ENCODE measurements at places on chromosomes 13 and 19.

DNA sequence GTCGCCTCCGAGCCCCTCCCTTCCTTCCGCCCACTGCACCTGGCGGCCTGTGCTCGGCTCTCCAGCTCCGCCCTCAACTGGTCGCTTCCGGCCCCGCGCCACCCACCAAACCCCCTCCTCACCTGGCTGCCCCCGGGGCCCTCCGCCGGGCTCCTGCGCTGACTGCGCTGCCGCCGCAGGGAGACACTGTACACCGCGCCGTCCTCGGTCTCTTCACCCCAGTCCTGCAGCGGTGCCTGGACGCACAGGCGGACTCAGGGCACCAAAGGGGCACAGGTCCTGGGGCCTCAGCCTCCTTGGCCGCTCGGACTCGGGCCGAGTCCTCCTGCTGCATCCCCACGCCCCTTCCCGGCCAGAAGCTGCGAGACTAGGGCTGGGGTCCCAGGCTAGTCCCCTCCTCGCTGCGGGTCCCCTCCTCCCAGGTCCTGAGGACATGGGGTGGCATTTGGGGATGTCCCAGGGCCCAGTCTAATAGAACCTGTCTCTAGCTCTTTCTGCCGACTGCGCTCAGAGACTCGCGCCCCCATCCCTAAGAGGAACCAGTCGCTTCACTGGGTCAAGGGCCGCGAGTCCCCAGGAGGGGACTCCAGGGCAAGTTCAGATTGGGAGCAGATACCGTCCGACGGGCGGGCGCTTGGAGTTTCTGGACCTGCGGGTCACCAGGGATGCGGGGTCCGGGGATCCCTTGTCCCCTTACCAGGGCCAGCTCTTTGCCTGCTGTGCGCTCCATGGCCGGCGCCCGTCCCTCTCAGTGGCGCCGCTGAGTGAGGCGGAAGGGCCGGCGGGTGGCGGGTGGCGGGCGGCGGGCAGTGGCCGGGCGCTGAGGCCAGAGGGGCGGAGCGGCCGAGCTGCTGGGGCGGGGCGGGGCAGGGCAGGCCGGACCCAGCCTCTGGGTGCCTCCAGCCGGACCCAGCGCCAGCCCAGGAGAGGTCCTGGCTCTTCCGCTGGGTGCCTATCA lies at the start of gene RGL3:
Gene RGL3, minus strand, starts transcription at position 766 of the 958 bp plus-strand sequence. Its CDS starts 36 bp downstream, at position 730.
- H3K36me3 ChIP-seq = peaks cover 3% of the 10 kb centered on the region
- peaks cover 63% of the 10 kb centered on the region for H3K27me3 ChIP-seq
- DNase-seq = no peak
- peaks cover 30% of the 10 kb centered on the region for H3K4me1 ChIP-seq

GRCh38 chr19:14058182-14059092 lies 3.4 kb downstream of the PALM3 start:
- no peak for DNase-seq
- no peak overlapping the region for H3K27ac ChIP-seq
- peaks cover 5% of the 10 kb centered on the region for H3K36me3 ChIP-seq
- peaks cover 25% of the 10 kb centered on the region for H3K27me3 ChIP-seq
- peak overlapping the region; percentile 77 for H3K4me3 ChIP-seq

GRCh38 chr13:22926748-22927400 lies 253.9 kb upstream of the SGCG start:
- DNase-seq = no peak
- no peak overlapping the region for H3K27ac ChIP-seq
- no peaks in the 10 kb centered on the region for H3K36me3 ChIP-seq
- peaks cover 24% of the 10 kb centered on the region for H3K27me3 ChIP-seq
- no peaks in the 10 kb centered on the region for H3K4me1 ChIP-seq
- H3K4me3 ChIP-seq = no peak overlapping the region

GRCh38 chr13:37106642-37107041 lies 1.2 kb upstream of the CSNK1A1L start:
- H3K4me3 ChIP-seq = no peak overlapping the region
- DNase-seq = no peak
- H3K27me3 ChIP-seq = peaks cover 21% of the 10 kb centered on the region

- peaks cover 54% of the 10 kb centered on the region for H3K4me1 ChIP-seq
- H3K27ac ChIP-seq = peak overlapping the region; percentile 98
- peaks cover 25% of the 10 kb centered on the region for H3K36me3 ChIP-seq
- peak overlapping the region; percentile 95 for H3K4me3 ChIP-seq
- no peaks in the 10 kb centered on the region for H3K27me3 ChIP-seq
Measured at GRCh38 chr19:45442778-45443461, 19.2 kb upstream of the ERCC1 start.

GRCh38 chr19:14177496-14178074 lies 28.4 kb downstream of the ADGRL1 start:
- no peak for DNase-seq
- H3K27ac ChIP-seq = peak overlapping the region; percentile 29
- H3K4me3 ChIP-seq = no peak overlapping the region
- peaks cover 8% of the 10 kb centered on the region for H3K4me1 ChIP-seq

DNA sequence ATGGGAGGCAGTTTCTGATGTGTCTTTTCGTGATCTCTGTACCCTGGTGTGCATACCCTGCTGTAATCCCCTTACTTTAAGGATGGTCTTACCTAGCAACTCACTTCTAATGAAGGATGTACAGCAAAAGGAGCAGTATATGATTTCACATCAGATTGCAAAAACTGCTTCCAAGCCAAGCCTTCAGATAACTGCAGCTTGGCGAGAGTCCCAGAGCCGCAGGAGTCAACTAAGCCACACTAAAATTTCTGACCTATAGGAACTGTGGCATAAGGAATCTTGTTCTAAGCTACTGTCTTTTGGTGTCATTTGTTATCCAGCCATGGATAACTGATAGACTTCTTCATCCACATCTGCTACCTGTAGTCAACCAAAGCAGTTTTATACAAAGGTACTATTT lies 496.7 kb downstream of the GPC6 start:
- no peaks in the 10 kb centered on the region for H3K27me3 ChIP-seq
- H3K4me1 ChIP-seq = peaks cover 9% of the 10 kb centered on the region
- H3K36me3 ChIP-seq = no peaks in the 10 kb centered on the region
- H3K4me3 ChIP-seq = no peak overlapping the region
- DNase-seq = no peak
- no peak overlapping the region for H3K27ac ChIP-seq

- H3K27me3 ChIP-seq = no peaks in the 10 kb centered on the region
- no peak overlapping the region for H3K27ac ChIP-seq
- H3K36me3 ChIP-seq = no peaks in the 10 kb centered on the region
Measured at GRCh38 chr13:71828564-71828963, 38.4 kb downstream of the DACH1 start.

GRCh38 chr13:51559946-51560735 lies 24.1 kb upstream of the WDFY2 start:
- no peak overlapping the region for H3K27ac ChIP-seq
- DNase-seq = no peak
- H3K36me3 ChIP-seq = no peaks in the 10 kb centered on the region

GRCh38 chr19:36488846-36489117 lies 579 bp downstream of the ZNF566 start:
- H3K27ac ChIP-seq = peak overlapping the region; percentile 97
- H3K4me1 ChIP-seq = peaks cover 27% of the 10 kb centered on the region
- peak overlapping the region; percentile 91 for H3K4me3 ChIP-seq
- no peaks in the 10 kb centered on the region for H3K27me3 ChIP-seq

GRCh38 chr13:36718686-36719085 lies 44.9 kb downstream of the SERTM1 start:
- no peak overlapping the region for H3K4me3 ChIP-seq
- no peaks in the 10 kb centered on the region for H3K36me3 ChIP-seq
- no peak overlapping the region for H3K27ac ChIP-seq
- no peaks in the 10 kb centered on the region for H3K4me1 ChIP-seq
- DNase-seq = no peak

DNA sequence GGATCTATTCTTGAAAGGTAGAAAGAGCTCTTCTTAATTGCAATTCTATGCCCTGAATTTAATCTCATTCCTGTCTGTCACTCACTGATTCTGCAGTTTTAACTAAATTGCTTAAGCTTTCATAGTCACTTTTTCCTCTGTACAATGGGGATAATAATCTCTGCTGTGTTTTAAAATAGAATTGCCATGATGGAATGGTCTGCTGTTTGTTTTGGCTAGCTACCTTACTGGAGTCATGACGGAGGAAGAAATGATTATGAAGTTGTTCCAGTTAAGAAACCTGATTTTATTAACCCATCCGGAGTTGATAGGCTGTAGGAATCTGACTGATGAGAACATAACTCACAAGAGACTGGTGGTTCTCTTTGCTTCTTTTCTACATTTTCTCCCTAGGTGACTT lies 54.9 kb upstream of the ITM2B start:
- no peak overlapping the region for H3K4me3 ChIP-seq
- no peak for DNase-seq
- no peaks in the 10 kb centered on the region for H3K36me3 ChIP-seq
- no peaks in the 10 kb centered on the region for H3K4me1 ChIP-seq
- no peak overlapping the region for H3K27ac ChIP-seq
- no peaks in the 10 kb centered on the region for H3K27me3 ChIP-seq

DNA sequence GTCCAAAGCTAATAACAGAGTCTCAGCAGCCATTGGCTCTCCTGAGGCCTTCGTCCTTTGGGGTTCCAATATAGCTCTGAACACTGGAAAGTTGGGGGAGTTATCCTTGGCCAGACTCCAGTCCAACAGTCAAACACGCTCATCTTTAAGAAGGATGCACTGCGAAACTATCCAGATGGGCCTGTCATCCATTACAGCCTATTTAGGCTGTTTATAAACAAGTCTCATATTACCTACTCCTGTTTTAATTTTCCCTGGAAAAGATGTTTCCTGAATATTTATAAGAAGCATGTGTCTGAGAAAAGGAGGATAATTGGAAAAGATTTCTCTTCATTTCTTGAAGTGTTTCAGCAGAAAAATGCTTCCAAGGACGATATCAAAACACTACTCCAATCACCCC lies 170.7 kb downstream of the DCT start:
- no peaks in the 10 kb centered on the region for H3K36me3 ChIP-seq
- H3K27ac ChIP-seq = no peak overlapping the region
- H3K27me3 ChIP-seq = no peaks in the 10 kb centered on the region
- DNase-seq = no peak

GRCh38 chr19:1672038-1672768 lies 19.8 kb upstream of the TCF3 start:
- H3K27ac ChIP-seq = no peak overlapping the region
- H3K4me1 ChIP-seq = peaks cover 3% of the 10 kb centered on the region
- DNase-seq = peak; percentile 48
- no peak overlapping the region for H3K4me3 ChIP-seq

- no peak for DNase-seq
- peak overlapping the region; percentile 88 for H3K4me3 ChIP-seq
- peaks cover 17% of the 10 kb centered on the region for H3K4me1 ChIP-seq
- peaks cover 13% of the 10 kb centered on the region for H3K36me3 ChIP-seq
Measured at GRCh38 chr19:52963247-52963618, 552 bp upstream of the ZNF816 start.

DNA sequence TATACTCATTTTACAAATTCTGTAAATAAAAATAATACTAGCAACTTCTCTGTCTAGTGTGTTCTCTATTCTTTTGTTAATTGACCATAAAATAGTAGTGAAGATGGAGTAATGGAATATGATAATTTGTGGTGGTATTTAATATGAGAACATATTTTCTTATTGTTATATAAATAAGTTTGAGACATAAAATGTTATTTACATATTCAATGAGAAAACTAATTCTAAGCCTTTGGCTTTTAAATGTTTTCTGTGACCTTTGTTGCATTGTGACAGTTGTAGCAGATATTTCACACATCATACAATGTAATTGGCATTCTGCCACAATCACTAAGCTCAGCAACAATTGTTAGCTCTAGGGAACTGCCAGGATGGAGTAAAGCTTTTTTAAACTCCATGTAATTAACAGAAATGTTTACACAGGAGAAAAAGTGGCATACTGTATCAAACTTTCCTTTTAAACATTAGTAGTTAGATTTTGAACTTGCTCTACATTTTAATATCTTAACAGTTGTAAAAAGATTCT lies 562.1 kb upstream of the PCDH9 start:
- H3K27ac ChIP-seq = no peak overlapping the region
- no peaks in the 10 kb centered on the region for H3K4me1 ChIP-seq
- DNase-seq = no peak
